ENCODE measurements at places on chromosomes 16 and 17.

DNA sequence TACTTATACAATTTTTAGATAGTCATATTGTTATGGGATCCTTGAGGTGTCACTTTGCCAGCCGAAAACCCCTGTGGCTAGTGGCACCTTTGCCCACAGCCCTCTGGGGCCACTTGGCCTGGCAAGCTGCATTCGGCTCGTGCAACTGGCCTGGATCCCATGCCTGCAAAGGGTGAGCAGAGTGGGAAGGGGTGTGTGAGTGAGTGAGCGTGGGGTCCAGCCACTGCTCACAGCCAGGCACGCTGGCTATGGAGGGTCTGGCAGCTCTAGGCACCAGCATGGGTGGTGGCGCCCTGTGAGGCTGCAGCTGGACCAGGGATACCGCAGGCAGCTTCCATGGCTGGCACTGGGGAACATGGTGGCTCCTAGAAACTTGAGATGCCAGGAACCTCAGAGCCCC, 49.0 kb downstream of the ESRP2 start:
- DNase-seq: no peak

DNA sequence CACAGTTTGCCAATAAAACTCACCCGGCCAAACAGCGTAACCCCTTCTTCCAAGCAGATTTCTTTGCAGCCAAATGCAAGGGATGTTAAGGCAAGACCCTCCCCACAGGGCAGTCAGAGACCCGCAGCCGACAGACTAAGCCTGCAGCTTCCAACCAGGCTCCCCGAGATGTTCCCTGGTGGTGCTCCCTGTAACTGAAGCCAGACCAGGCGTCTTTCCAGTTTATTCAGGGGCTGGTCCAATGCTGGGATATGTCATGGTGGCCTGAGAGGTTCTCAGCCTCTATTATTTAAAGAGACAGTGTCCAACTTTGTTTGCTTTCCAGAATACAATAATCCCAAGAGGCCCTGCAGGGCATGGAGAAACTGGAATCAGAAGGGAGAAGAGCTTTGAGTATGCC, at the start of gene PMP22:
Gene PMP22 (minus strand): TSS at position 196 of the 400 bp plus-strand sequence. CDS start 4,599 bp downstream, outside the sequence.
- DNase-seq: no peak

- DNase-seq: no peak
Observed at GRCh38 chr16:17557949-17558348, 87.2 kb upstream of the XYLT1 start.

GRCh38 chr17:79073706-79074088, 927 bp upstream of the ENGASE start:
- DNase-seq: no peak

DNA sequence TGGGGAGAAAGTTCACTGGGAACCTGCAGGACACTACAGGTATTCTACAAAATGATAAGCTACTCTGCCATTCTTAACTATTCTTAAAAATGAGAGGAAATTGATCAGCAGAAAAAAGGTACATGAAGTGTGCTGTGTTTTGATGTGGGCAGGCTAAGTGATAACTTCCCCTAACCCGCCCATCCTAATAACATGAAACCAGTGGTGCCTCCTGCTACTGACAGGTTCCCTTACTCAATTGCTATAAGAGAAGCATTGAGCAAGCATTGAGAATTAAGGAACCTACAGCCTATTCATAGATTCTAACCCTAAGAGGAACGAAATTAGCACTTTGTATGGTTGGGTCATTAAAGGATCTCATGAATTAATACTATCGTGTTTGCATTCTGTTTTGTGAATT, 18.9 kb downstream of the XYLT1 start:
- DNase-seq: no peak

GRCh38 chr16:23930791-23931190, 95.0 kb downstream of the PRKCB start:
- no peak for DNase-seq

GRCh38 chr17:63390090-63390489, 56.0 kb downstream of the CYB561 start:
- no peak for DNase-seq

GRCh38 chr16:643050-643368, 1.4 kb downstream of the MCRIP2 start:
- no peak for DNase-seq

DNA sequence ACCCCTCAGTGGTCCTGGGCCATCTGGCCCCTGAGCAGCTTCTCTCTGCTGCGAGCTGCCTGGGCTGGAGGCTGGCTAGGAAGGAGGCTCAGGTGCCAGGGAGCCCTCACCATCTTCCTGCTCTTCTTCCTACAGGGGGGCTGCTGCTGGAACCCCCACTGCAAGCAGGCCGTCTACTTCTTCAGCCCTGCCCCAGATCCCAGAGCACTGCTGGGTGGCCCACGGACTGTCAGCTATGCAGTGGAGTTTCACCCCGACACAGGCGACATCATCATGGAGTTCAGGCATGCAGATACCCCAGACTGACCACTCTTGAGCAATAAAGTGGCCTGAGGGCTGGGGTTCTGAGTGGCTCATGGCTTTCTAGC, 46.1 kb downstream of the PRMT7 start:
- no peak for DNase-seq

GRCh38 chr16:1223355-1224214, 1.5 kb downstream of the TPSG1 start:
- DNase-seq: no peak

GRCh38 chr16:50593410-50594150, 45.4 kb downstream of the NKD1 start:
- peak; percentile 10 for DNase-seq

DNA sequence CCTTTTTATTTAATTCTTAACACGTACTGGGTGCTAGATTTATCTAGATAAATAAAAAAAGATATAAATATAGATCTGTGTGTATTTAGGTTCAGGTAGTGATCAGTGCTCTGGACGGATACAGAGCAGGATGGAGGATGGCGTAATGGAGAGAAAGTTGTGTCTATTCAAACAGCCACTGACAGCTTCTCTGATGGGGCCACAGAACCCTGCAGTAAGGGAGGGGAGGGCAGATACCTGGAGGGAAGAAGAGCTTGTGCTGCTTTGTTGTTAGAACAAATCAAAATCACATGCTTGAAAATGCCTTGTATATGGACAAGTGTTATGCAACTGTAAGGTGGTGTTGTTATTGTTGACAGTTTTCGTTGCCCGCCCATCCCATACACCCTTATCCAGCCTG, 170.2 kb downstream of the UTP18 start:
- DNase-seq: no peak

GRCh38 chr16:64749346-64749745, 372.5 kb downstream of the CDH11 start:
- no peak for DNase-seq

DNA sequence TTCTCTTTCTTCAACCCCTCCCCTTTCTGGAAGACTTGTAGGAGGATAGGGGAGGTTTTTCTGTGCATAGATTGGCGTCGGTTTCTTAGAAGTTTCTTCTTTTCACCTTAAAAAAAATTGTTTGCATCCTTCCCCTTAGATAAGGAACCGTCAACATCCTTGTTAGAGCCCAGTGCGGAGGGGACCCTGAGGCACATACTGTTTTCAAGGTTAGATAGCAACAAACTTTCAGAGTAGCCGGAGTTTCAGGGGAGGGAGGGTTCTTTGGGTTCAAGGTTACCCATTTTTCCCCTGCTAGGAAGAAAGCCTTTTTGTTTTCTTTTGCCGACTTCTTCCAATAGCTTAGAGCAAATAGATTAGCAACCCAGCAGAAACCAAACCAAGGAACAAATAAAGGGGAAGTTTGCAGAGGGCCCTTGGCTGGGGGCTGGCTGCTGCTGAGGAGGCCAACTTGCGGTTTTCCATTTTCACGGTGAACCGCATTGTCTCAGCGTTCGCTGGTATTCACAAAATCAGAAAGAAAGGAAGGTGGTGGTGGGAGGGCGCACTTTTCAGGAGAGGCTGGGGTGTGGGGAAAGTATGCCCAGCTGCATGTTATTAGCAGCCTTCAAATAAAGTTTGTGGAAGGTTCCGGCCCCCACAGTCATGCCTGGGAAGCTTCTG, 28.8 kb downstream of the MSI2 start:
- DNase-seq: no peak

- DNase-seq: no peak
Observed at GRCh38 chr17:13502263-13502662, 99.5 kb downstream of the HS3ST3A1 start.

DNA sequence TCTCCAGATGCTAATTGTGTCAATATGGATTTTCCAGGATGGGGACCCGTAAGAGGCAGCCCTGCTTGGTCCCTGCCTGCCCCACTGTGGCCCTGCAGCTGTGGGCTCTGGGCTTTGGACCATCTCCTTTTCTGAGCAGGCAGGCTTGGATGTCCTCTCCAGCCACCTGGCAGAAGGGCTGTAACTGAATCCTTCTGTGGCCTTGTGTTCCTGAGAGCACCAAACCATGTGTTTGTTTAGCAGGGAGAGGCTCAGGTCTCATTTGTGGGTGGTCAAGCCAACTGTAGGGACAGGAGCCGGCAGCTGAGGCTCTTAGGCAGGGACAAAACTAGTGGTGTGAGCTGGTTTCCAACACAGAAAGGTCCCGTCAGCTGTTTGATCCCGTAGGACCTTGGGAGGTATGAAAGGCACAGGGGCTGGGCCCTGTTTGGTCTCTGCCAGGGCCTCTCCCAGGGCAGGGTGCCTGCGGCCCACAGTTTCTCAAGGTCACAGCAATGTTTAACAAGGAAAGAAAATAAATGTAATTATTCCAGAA, 18.5 kb downstream of the SEC14L5 start:
- no peak for DNase-seq

DNA sequence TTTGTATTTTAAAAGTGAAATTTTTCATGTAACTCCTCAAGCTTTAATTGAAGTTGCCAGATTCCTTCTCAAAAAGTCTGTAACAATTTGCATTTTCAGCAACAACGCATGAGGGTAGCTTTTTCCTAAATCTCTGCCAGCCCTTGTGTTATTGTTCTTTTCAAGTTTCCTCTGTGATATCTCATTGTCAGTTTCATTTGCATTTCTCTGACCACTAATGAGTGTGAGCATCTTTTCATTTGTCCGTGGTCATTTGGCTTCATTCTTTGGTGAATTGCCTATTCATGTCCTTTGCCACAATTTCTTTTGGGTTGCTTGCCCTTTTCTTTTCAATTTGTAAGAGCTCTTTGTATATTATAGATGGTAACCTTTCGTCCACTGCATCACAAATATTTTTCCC, 68.0 kb upstream of the NKD1 start:
- DNase-seq: no peak

DNA sequence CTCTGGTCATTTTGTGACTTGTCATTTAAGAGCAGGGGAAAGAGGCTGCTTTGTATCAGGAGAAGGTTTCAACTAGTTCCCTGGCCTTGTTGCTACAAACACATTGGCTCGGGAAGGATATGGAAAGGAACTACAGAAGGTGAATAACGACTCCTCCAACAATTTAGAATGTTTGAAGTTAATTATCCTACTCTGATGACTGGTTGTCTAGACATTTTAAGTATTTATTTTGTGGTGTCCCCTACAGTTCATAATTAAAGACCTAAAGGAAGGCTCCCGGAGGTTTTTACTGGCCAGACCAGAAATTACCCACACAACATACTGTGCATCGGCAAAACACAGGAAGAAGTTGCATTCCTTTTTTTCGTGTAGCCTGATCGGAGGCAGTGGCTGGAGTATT, 515.8 kb upstream of the SALL1 start:
- DNase-seq: no peak

DNA sequence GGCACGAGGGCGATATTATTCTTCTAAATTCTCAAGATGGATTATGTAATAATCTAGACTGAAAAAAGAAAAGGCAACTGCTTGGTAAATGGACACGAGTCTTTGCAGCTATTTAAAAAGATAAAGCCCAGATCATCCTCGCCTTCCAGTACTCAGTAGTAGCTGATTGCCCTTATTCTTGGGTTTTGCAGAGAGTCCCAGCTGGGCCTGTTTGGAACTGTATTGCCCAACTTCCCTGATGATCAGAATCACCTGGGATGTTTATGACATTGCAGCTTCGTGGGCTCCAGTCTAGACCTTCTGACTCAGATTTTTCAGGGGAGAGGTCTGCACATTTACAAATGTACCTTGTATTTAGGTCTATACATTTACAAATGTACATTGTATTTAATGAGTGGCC, 213.5 kb downstream of the RAB11FIP4 start:
- no peak for DNase-seq

DNA sequence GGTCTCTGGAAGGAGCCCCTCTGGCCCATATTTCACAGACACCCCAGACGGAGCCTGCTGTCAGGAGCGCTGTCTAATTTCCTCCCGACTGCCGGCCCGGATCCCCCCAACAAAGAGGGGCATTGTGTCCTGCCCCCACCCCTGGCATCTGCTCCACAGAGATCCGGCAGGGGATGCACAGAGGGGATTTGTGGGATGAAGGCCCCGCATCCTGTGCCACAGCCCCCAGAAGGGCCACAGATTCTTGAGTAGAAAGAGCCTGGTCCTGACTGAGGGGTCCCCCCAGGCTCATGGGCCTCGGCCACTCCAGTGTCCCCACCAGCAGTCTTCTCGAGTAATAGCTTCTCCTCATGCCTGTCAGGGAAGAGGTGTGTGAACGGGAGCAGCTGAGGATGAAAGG, 29.5 kb downstream of the MEOX1 start:
- peak; percentile 17 for DNase-seq

DNA sequence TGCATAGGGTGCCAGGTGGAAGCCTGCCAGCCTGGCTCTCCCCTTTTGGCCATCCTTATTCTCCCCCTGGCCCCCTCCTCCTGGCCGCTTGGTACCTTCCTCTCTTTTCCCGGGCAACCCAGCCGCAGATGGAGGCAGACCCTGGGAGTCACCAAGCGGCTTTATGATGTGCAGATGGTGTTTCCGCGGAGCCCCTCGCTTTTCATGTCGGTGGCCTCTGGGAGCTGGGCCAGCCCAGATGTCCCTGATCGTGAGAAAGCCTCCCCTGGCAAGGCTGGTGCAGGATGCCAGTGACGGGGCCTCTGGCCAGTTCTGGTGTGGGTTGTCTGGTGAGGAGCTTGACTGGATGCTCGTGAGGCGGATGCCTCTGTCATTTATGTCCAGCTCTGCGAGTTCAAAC, 18.0 kb upstream of the BRD7 start:
- no peak for DNase-seq

DNA sequence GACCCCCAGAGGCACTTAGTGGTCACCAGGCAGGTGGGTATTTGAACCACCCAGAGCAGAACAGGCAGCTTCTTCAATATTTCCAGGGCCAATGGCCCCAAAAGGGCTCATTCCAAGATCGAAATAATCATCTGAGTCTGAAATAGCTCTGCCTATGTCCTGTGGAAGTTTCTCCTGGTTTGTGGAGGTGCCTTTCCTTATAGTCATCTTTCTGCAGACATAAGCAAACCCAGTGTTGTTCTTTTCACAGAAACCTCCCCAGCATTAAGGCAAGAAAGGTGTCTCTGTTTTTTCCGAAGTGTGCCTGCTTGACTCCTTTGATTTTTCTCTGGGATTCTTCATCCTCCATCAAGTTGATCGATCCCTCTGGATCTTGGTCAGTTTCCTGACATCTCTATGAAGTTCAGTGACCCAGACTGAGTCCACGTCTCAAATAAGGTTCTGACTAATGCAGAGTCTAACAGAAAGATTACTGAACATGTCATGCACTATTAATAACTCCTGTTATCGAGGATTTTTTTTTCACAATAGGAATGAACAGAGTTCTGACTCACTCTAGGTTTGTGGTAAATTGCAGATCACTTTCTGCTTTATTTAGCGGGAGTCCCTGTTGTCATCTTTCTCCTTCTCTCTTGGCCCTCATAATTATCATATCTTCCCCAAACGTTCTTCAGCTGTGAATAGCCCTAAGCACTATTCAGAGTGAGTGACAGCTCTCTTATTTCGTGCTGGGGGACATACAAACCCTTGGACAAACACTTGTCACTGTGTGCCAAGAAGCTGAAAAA, 1.5 kb downstream of the LRRC3C start:
- DNase-seq: no peak

All from neural crest cell (in vitro differentiated cells).